ENCODE measurements at places on chromosomes 2 and 18.

- no peak for DNase-seq
These were observed 109.7 kb upstream of the ZNF236 start for GRCh38 chr18:76712511-76713140.

DNA sequence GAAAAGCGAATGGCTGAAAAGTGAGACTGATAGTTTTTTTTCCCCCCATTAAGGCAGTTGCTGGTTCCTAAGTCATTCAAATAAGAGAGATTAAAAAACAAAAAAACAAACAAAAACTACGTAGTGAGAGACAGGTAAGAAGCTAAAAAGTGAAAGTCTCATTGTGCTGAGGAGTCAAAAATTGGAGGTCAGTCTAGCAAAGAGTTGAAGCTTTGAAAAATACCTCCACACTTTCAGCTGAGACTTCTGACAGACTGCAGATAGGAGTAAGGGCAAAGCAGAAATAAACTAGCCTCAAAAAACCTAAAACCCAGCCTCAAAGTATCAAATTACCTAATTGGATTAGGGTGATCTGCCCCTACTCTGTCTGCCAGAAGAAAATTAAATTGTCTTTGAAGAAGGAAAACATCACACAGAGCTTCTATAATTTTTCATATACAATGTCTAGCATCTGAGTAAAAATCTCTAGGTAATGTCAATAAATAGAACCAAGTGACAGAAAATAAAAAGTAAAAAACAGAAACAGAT, 10.9 kb upstream of the EIF2AK3 start:
- no peak for DNase-seq

DNA sequence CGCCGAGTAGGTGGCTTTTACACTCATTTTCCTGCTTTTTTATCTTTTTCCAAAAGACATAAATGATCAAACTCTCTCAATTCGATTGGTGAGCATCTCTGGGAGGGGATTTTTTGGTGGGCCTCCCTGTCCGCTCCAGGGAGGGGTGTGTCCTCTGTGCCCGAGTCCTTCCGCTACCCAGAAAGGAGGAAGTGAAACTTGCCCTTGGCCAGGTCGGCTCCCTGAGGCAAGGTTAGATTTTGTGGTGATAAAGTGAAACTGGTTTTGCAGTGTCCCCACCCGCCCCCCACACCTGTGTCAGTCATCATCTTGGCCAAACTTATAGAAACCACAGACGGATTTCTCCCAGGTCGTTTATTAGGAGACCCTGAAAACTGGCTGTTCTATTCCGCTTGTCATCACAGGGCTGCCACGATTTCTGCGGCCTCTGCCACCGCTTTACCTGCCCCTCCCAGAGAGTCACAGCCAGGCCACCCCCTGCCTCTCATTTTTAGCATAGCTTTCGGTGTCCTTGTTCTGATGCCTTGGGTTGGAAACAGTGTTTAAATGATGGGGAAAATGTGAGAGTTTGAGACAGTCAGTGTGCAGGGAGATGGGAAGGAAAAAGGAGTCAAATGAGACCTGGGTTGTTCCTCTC, 93.6 kb downstream of the SH3BP4 start:
- DNase-seq = no peak

- no peak for DNase-seq
These were observed 15.0 kb upstream of the NTSR2 start for GRCh38 chr2:11684894-11685460.

GRCh38 chr2:225037415-225038230, 4.6 kb downstream of the DOCK10 start:
- DNase-seq = no peak
